ENCODE measurements at places on chromosomes 3 and 15.

- no peak for DNase-seq
Measured at GRCh38 chr3:181358562-181358961, 353.2 kb upstream of the SOX2 start.

DNA sequence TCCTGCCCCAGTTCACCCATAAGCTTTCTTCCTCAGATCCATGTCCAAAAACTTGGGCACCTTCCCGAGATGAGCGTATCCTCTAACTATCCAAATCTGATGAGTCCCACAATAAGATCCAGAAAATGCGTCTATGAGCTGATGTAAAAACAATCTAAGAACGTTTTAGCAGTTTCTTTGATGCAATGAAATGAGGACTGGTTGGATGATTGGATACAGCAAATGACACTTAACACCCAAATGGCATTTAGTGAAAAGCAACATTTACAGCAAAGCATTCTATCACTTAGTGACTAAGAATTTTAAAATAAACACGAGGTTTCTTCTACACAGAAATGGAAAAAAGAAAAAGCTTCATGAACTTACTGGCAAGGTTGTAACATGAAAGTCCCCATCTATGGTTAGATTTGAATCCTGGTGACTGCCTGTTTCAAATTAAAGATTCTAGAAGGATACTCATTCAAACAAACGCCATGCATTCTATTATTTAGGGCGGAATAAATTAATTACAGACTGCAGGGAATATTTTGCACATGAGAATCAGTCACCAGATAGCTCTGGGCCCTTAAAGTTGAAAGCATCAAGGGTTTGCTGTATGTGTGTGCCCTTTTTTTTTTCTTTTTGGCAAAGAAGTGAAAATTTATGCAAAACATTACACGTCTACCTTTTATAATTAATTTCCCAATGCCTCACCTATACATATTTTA is 598.6 kb downstream of the FOXP1 start:
- no peak for DNase-seq

- DNase-seq = no peak
Measured at GRCh38 chr3:36166477-36166876, 213.8 kb upstream of the STAC start.

DNA sequence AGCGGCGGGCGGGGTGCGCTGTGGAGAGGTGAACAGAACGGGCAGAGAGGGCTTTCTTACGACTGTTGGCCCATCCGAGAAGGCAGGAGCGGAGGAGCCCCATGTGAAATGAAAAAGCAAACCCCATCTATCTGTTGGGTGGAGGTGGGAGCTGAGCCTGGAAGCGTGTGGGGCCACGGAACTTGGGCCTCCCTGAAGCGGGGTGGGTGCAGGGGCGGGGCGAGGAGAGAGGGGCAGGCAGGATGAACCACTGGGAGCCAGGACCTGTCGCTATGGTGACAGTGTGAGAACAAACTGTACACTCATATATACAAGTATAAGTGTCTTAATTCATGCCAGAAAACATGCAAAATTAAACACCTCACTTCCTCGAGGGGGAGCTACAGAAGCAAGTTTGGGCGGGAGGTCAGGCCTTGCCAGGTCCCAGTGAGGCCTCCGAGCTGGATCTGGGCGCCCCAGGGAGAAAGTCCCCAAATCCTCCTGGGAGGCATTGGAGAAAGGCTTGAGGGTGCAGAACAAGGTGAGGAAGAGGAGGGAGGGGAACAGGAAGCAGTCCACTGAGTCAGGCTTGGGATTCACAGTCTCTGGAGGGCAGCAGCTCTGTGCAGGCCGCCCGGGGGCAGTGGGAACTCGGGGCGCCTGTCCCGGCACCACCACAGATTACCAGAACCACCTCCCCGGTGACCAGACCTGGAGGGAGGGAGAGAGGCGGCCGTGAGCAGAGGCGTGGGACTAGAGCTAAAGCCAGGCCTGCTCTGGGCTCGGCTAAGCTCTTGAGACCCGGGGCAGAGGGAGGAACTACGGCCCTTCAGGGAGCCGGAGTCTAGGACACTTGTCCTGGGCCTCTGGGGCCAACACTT is 34.8 kb downstream of the RBPMS2 start:
- no peak for DNase-seq

DNA sequence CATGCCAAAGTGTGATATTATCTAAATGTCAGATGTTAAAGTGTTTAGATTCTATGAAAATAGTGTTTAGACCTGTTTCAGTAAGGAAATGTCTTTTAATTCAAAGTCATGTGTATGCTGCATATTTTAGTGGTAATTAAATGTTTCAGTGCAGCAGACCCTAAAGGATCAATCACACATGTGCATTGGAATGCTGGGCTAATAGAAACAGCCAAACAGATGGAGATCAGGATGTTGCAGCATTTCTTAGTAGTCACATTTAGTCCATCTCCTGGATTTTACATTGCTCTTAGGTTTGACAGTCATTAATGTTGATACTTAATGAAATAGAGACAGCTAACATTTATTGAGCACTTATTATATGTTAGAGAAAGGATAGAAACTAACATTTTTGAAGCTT is 18.5 kb downstream of the SPRED1 start:
- DNase-seq = no peak

DNA sequence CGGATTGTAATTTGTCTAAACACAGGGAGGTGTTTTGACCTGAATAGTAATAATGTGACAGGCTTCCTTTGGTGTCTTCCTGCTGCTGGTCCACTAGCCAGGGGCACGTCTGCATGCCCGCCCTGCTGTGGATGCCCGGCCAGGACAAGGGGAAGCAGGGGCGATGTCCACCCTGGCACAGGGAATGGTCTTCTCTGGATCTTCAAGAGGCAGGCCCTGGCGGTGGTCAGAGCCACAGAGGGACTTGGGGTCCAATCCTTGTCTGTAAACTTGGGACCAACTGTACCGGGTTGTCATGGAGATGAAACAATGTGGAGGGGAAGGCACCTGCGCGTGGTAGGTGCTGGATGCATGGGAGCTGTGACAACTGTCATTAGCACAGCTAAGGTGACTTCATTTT is 134.1 kb downstream of the RPLP1 start:
- no peak for DNase-seq

- no peak for DNase-seq
Measured at GRCh38 chr3:194617143-194617671, 16.0 kb downstream of the TMEM44 start.

DNA sequence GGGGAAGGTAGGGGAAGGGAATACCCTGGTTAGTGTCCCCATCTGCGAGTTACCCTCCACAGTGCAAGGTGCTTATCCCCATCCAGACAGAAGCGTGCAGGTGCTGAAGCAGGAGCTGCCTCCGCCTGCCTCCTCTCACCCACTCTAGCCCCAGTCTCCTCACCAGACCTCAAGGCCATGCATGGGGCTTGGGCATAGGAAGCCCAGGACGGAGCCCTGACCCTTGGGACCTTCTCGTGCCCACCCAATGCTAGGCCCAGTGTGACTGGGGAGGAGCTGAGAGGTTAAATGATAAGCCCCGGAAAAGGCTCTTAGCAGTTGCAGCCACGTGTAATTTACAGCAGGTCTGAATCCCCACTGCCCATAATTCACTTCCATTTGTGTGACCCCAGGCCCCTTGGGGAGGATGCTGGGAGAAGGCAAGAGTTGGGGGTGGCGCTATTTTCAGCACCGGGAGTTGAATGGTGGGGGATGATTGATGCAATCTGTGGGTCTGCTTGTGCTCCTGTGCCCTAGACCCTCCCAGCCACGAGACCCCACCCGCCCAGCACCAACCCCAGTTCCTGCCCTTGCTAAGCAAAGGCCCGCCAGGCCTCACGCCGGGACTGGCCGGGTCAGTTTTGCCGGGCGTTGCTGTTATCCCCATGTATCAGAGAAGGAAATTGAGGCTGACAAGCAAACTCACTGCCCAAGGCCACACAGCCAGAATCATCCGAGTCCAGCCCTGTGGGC is 14.5 kb upstream of the PLXND1 start:
- peak; percentile 2 for DNase-seq

- no peak for DNase-seq
Measured at GRCh38 chr15:81327516-81327915, 3.6 kb upstream of the STARD5 start.

DNA sequence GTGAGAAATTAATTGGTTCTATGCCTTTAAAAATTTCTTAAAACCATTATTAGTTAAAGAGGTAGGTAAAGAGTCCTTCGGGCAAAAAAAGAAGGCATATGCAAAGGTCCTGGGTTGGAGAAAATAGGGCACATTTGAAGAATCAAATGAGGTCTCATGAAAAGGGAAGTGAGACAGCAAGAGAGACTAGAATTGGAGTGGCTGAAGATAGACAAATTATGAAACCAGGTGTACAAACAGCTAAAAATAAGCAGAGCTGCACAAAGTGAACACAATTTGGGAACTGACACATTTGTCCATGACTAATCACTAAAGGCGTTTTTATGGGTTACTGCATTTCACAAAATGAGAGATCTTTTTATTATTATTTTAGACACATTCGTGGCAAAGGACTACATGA is 581.2 kb downstream of the PYDC2 start:
- DNase-seq = no peak

- no peak for DNase-seq
Measured at GRCh38 chr3:139620438-139620837, 57.3 kb downstream of the NMNAT3 start.

- no peak for DNase-seq
Measured at GRCh38 chr3:120129051-120129450, 34.8 kb upstream of the GSK3B start.

DNA sequence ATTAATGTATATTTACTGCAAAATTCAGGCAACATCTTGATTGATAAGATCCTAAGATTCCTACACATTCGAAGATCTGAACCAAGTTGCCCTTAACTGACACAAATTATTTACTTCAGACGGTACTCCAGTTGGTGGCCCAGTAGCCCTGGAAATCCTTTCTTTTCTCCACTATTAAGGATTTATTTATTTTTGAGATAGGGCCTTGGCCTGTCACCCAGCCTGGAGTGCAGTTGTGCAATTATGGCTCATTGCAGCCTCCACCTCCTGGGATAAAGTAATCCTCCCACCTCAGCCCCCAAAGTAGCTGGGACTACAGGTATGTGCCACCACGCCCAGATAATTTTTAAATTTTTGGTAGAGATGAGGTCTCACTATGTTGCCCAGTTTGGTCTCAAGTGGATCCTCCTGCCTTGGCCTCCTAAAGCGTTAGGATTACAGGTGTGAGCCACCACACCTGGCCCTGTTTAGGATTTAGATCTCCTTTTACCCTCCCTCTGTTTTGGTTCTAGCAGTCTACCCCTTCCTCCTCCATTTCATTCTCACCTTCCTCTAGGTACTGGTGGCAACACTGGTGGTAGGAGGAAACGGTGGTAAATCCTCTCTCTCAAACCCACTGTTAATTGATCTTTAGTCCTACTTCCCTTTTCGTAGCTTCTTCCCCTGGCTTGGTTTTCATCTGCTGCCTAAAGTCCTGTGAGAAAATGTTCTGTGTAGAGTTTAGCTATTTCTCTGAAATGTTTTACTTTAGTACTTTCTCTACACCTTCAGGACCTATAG is 12.7 kb upstream of the ZNF609 start:
- DNase-seq = no peak

- DNase-seq = no peak
Measured at GRCh38 chr3:124694486-124694885, 35.8 kb upstream of the UMPS start.

- no peak for DNase-seq
Measured at GRCh38 chr3:73540969-73541740, 83.6 kb downstream of the PDZRN3 start.

- DNase-seq = peak; percentile 41
Measured at GRCh38 chr15:58980351-58980939, 7.0 kb upstream of the RNF111 start.

DNA sequence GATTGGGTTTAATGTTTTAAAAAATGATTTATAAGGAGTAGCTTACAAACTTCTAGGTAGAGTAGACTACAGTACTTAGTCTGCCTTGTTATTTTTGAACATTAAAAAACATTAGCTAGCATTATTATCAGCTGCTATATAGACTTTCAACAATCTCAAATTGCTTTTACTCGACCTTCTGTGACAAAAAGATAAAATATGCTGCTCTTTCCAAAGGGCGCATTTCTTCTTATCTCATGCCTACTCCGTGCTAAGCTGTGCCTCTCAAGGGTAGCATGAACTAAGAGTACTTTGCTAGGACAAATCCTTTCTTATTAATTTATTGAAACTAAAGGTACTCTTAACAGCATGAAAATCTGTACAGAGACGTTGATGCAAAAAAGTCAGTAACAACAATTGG is 71.3 kb downstream of the SPRED1 start:
- DNase-seq = no peak

GRCh38 chr15:41562784-41563198 is 3.8 kb downstream of the TYRO3 start:
- DNase-seq = no peak

- peak; percentile 14 for DNase-seq
Measured at GRCh38 chr3:9398700-9399336, 1.4 kb downstream of the SETD5 start.

DNA sequence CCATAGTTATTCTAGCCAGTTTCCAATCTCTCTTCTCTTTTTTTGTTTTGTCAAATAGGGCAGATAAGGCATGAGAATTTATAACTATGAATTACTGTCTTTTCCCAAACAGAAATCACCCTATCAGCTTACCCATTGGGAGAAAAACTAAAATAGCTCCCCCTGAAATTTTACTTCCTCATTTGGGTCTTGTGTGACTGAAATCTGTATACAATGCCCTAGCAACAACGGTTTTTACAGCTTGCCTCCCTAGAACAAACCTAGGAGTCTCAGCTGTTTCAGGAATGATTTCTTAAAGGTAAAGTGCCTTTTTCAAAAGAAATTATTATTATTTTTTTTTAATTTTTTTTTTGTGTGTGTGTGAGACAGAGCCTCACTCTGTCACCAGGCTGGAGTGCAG is 56.8 kb downstream of the CD86 start:
- DNase-seq = no peak

DNA sequence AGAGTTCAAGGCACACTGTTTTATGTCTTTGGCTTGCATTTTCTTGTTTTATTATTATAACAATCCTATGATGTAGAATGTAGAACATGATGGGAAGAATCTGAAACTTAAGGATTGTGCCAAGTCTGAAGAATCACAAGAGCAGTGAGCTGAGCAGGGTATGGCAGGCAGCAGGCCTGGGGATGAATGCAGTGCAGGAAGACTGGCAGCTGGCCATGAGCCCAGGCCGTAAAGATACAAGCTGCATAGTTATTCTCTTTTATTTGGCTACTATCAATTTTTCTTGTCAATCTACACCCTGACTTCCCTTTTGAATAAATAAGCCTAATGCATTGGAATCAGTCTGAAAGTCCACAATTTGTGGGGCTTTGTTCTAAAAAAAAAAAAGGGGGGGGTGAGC is 89.6 kb upstream of the ARPP21 start:
- DNase-seq = peak; percentile 6

DNA sequence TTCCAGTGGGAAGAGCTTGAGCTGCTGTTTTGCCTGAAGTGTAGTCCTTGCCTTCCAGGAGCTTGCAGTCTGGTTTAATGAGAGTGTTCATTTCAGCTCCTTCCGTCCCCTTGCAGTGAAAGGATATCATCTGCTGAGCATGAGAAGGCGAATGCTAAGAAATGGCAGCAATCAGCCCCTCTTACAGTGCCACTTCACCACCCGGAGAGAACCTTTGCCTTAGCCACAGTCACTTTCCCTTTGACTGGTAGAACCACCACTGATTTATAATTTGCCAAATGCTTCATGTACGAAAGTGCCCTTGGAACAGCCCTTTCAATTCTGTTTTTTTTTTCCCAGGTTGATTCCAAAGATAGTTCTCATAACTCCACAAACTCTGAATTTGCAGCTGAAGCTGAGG is 11.5 kb downstream of the TATDN2 start:
- DNase-seq = no peak
